ENCODE measurements at places on chromosomes 4 and X.

DNA sequence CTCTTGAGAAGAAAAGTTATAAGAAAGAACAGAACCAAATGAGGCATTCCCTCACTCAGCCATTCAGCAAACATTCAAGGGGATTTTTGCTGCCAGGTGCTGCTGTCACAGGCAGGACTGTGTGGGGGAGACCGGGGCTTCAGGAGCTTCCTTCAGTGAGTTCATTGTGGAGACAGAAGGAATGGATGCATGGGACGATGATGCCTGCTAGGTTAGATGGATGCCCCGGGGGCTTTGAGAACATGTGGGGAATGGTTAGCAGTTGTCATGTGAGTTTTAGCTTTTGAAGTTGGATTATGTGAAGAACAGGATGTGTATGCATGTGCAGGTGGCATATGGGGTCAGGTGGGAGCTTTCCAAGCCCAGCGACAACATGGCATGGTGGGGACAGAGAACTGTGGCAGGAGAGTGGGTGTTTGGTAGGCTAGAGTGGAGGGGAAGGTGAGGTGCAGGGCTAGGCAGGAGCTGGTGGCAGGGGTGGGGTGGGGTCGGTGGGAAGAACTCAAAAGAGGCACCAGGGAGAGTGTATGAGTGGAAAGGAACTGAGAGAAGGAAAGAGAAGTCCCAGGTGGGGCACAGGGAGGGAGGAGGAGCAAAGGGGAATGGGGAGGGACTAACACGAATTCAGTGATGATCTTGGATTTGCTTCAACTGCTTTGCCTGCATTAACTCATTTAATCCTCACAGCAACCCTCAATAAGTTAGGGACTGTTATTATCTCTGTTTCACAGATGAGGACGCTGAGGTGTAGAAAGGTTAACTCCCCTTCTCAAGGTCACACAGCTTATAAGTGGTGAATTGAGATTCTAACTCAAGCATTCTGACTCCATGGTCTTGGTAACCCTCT is 8.4 kb downstream of the DCUN1D4 start:
- no peak for DNase-seq

DNA sequence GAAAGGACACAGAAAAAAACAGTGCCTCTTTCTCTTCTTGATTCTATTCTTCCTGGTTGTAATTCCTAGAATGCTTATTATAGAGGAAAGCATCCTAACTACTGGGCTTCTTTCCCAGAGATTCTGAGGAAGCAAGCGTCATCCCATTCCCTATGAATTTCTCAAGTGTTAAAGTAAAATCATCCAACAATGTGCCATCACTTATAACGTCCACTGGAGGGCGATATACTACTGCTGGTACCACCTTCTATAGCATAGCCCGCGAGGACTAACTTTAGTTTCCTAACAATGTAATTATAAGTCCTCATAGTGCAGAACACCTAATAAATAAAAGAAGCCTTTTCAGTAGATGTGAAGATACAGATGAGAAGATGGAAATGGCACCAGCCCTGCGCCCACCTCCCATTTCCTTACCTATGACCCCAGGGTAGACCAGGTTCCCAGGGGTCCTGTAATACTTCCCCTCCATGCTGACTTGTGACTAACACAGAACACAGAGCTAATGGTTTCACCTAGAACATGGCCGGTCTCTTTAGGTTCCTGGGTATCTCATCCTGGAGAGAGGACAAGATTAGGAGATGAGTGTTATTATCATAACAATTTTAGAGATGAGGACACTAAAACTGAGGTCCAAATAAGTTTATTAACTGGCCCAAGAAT is 4.2 kb downstream of the CENPVL3 start:
- DNase-seq: no peak

- no peak for DNase-seq
Measured at GRCh38 chrX:29545878-29546277, 669.5 kb upstream of the MAGEB2 start.

DNA sequence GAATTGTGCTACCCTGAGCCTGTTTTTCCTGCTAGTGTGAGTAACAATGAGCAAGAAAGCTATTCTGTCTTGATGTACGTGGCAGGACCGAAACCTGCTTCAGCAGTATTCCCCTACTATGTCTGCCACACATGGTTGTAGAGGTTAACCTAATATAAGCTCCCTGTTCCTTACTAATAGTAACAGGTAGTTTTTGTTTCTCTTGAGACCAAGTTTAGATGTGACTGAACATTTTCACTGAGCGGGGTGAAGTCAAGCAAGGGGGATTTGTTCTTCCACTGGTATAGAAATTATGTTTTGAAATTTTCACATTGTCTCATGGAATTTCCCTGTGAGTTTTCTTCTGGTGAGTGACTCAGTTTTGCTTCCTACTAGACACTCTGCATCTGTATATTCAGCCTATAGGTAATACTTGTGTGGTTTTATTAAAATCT is 37.3 kb downstream of the RRAGB start:
- no peak for DNase-seq

- no peak for DNase-seq
Measured at GRCh38 chr4:20426028-20426427, 174.3 kb downstream of the SLIT2 start.

GRCh38 chrX:21319323-21319722 is 54.9 kb upstream of the CNKSR2 start:
- DNase-seq: no peak

DNA sequence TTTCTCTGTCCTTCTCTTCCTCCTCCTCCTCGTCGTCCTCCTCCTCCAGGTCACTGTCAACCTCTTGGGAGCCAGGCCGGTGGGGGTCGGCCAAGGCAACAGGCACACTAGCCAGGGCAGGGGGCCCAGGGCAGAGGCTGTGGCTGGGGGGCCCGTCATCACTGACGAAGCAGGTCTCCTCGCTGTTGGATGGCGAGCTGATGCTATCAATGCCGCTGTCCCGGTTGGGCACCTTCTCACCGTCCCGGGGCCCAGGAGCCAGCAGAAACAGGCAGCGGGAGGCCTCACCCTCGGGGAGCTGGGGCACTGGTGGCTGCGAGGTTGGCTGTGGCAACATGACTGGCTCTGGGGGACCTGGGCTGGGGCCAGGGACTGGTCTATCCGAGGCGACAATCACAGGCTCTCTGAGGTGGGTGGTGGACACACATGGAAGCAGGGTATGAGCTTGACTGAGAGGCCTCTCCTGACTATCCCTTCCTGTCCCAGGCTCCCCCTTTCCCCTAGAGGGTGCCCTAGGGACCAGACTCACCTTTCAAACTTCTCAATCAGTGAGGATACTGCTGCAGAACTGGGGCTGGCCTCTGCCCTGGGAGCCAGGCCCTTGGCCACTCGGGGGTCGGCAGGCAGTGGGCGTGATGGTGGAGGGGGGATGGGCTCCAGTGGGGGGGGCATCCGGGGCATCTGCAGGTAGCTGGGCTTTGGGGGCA is 25.8 kb downstream of the FGD1 start:
- DNase-seq: no peak

GRCh38 chrX:142861557-142861956 is 164.2 kb upstream of the SPANXN4 start:
- no peak for DNase-seq

GRCh38 chr4:30833206-30833605 is 113.0 kb downstream of the PCDH7 start:
- no peak for DNase-seq

- DNase-seq: no peak
Measured at GRCh38 chrX:38224160-38224559, 3.5 kb upstream of the SRPX start.

GRCh38 chr4:138835832-138836533 is 179.6 kb upstream of the NOCT start:
- DNase-seq: no peak

DNA sequence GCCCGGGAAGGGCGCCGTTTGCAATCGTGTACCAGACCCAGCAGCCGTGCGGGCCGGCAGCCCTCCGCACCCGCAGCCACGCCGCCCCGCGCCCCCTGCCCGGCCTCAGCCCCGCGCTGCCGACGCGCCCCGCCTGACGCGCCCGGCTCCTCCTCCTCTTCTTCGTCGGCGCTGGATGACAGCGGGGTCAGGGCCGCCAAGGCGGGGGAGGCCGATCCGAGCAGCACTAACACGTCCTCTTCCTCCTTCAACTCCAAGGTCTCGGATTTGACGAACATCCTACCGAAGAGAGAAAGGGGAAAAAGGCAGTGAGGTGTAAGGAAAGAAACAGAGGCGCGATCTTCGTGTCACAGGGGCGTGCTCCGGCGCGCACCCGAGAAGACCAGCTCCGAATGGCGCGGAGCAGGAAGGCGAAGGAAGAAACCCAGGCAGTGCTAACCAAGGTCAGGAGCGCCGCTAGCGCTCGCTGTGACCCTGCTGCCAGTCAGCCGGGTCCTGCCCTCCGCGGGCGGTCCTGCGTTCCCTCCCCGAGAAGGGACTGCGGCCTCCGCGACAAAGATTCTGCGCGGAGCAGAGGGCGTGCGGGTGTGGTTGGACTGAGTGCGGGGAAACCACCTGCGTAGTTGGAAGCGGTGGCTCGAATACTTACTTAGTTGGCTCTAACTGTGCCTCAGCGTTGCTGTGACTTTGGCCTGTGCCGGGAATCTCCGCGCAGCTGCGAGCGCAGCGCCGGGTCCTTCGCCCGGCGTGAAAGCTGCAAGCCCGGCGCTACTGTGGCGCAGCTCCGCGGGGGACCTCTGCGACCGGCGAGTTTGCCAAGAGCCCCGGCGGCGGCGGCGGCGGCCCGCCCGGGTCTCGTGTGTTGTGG is 548 bp downstream of the NEUROG2 start:
- DNase-seq: peak; percentile 9

DNA sequence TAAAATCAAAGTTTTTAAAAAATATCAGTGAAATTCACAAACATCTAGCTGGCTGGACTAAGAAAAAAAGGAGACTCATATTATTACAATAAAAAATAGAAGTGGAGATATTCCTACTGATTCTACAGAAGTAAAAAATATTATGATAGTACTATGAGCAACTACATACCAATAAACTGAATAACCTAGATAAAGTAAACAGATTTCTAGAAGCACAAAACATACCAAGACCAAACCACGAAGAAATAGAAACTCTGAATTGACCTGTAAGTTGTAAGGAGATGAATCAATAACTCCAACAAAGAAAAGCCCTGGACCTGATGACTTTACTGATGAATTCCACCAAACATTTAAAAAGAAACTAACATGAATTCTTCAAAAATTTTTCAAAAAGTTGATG is 867.3 kb downstream of the PCDH18 start:
- no peak for DNase-seq

DNA sequence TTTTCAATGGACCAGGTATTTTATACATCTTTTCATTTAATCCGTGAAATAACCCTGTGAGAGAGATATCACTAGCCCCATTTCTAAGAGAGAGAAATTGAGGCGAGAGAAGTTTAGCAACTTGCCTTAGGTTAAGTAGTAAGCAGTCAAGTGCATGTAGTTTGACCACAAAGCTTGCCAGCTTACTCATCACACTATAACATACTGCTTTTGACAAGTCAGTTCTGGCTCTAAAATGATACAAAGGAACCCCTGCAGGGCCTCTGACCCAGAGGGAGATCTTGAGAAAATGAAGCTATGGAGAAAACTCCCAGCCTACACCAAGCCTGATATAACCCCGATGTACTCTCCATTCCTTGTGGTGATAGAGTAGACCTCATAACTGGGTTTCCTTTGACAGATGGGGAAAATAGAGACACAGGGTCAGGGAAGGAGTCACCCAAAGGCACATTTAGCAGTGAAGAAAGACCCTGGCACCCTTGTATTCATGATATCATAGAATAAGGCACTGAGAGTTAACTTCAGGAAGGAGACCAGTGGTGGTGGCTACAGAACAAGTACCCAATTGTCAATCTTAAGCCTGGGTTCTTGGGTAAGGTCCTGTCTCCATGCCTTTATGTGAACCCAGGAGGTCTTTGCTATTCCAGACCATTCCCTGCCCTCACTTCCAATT is 60.2 kb upstream of the MSN start:
- DNase-seq: no peak

GRCh38 chrX:19130628-19131027 is 8.4 kb upstream of the ADGRG2 start:
- no peak for DNase-seq

DNA sequence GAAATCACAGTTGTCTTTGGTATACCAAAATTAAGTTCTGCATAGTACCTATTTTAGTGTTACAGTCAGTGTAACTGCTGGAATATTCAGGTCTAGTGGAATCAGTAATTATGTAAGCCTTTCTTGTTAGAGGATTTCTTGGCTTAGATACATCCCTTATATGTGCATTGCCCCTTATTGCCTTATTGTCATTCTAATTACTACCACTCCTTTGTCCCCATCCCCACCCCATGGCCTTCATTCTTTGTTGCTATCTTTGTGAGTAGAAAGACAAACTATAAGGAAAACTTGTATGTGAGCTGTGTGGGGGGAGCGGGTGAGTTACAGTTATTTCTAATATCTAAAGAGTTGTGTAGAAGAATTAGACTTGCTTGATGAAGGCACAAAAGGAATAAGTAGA is 36.9 kb upstream of the RPA4 start:
- DNase-seq: no peak

GRCh38 chrX:103879339-103879738 is 47.3 kb upstream of the RAB9B start:
- no peak for DNase-seq

DNA sequence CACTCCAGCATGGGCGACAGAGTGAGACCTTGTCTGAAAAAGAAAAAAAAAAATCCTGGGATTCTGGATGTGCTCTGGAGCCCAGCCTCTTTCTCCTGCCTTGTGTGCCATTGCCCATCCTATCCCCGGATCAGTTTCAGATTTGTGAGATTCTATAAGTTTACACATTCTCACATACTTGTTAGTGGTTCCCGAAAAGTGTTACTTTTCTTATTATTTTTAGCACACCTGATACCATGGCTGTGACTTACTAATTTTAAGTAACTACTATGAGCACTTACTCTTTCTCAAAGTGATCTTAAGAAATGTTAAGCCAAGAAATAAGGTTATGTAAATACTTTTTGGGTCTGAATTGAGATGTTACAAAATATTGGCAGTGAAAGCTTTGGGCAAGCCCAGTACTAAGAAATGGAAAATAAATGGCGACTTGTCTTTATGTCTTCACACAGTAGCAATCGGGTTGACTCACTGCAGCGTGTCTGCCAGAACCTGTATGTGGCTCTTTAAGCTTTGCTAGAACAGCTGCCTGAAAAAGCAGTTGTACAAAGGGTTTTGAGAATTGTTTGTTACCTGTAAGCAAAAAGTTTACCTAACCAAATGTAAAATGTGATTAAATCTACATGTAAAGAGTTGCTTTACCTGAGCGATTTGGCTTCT is 118.7 kb downstream of the KLHL8 start:
- no peak for DNase-seq

GRCh38 chr4:155807021-155807420 is 48.2 kb downstream of the GUCY1B1 start:
- DNase-seq: no peak

- DNase-seq: no peak
Measured at GRCh38 chrX:17923546-17923945, 62.4 kb upstream of the RAI2 start.
